ENCODE measurements at places on chromosomes 11 and 22.

DNA sequence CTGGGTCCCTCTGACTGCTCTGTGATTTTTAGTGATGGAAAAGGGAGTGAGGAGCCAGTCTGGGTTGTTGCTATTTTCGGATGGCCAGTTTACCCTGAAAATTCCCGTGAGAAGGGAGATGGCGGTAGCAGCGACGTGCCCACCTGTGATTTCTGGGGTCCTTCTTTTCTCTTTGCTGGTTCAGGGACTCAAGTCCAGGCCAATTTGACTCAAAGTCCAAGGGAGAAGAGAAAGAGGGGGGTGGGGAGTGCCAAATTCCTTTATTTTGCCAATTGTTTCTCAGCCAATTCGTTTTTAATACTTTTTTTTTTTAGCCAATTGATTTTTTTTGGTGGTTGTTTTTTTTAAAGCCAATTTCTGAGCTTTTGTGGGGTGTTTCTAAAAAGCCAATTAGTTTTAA, 6.9 kb downstream of the IGF2 start:
- no peak for DNase-seq

DNA sequence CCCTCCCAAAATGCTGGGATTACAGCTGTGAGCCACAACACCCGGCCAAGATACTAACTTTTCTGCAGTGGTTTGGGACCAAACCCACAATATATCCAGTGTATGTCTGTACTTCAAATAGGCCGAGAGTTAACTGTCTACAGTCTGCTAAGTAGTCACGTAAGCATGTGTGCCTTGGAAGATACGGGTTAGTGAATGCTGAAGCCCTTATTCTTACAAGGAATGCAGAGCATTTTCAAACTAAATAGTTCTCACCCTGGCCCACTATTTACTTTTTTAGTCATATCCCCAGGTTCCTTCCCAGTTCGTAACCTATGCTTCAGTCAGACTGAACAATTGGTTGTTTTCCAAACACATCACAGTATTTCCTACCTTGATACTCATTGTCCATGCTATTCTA, 176.0 kb downstream of the WNT11 start:
- DNase-seq = no peak

DNA sequence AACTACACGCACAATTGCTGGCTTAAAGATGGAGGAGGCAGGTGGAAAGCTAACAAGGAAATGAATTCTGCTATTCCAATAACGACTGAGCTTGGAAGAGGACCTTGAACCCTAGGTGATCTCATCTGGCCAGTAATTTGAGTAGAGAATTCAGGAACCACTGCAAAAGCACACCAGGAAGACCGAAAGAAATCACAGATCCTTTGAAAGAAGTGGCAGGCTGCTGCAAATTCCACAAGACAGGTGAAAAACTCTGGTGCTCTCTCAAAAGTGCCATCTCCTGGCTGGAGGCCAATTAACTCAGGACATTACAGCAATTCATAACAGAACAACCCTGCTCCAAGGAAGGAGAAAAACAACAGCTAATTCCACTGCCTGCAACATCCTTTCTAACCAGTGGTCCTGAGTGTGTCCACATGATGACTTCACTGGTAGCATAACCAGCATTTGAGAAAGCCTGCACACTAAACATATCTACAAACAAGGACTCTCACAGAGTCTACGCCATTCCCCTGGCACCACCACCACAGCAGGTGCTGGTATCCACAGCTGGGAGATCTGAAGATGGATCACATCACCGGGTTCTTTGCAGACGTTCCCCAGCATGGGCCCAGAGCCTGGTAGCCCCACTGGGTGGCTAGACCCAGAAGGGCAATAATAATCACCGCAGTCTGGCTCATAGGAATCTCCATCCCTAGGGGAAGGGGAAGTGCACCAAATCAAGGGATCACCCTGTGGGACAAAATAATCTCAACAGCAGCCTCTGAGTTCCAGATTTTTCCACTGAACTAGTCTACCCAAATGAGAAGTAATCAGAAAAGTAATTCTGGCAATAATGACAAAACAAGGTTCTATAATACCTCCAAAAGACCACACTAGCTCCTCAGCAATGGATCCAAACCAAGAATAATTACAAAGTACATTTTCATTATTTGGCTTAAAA, 44.9 kb upstream of the CLTCL1 start:
- no peak for DNase-seq

DNA sequence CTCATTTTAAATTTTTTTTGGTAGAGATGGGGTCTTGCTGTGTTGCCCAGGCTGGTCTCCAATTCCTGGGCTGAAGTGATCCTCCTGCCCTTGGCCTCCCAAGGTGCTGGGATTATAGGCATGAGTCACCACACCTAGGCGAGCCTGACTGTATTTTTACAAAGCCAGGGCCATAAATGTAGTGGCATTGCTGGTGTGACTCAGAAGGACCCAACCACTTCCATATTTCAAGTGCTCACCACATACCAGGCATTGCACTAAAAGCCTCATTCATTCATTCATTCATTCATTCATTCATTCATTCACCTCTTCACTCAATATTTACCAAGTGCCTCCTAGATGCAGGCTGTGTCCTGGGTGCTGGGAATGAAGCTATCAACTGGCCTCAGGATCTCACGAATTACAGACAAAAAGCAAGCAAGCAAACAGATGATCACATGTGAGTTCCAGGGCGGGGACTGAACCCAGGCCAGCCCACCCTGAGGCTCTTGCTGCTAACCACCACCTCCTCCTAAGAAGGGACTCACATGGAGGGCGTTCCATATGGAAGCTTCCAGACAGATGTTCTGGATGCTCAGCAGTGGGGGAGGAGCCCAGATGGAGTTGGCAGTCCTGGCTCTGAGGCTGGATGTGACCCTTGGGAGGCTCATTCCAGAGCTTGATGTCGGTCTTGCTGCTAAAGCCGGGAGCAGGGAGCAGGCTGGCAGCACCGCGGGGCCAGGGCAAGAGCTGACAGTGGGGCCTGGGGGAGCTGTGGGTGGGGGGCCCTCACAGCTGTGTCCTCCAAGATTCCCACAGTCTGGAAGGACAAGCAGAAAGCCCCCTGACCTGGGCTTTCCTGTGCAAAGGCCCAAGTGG, 158.8 kb downstream of the CTTN start:
- no peak for DNase-seq

GRCh38 chr22:26416670-26417276, 12.3 kb upstream of the ASPHD2 start:
- DNase-seq = no peak

- no peak for DNase-seq
These were observed 285.9 kb downstream of the NTM start for GRCh38 chr11:131656179-131656838.

GRCh38 chr11:41058138-41058537, 401.3 kb downstream of the LRRC4C start:
- DNase-seq = no peak

GRCh38 chr11:77967121-77967520, 27.3 kb downstream of the INTS4 start:
- no peak for DNase-seq

GRCh38 chr22:37278261-37278660, 4.0 kb upstream of the CYTH4 start:
- DNase-seq = no peak

DNA sequence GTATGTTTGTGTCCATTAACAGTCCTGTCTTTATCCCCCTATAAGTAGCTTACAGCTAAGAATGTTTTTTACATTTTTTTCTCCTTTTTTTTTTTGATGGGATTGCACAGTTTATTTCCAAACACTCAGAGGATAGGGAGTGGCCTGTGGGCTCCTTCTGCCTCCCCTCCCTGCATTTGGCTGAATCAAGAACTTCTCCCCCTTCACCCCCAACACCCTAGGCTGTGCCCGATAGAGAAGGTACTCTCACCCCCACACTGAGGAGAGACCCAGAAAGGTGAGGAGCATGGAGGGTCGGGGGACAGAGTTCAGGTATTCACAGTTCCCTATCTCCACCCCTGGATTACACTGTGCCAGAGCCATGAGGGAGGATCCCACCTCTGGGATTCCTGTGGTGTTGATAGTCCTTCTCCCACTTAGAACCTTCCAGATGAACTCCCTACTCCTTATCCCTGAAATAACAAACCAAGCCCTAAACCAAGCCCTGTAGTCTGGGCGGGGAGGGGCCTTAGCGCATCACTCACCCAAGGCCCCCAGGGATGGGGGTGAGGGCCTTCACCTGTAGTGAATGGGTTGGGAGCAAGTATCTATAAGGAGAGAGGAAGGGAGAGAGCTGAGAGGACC, 97.1 kb downstream of the ADAMTS15 start:
- no peak for DNase-seq

- no peak for DNase-seq
These were observed 8.5 kb upstream of the ARFGAP3 start for GRCh38 chr22:42865536-42865935.

- DNase-seq = no peak
These were observed 25.0 kb downstream of the USP35 start for GRCh38 chr11:78213526-78214330.

- no peak for DNase-seq
These were observed 16.0 kb downstream of the FZD4 start for GRCh38 chr11:86938900-86939880.

DNA sequence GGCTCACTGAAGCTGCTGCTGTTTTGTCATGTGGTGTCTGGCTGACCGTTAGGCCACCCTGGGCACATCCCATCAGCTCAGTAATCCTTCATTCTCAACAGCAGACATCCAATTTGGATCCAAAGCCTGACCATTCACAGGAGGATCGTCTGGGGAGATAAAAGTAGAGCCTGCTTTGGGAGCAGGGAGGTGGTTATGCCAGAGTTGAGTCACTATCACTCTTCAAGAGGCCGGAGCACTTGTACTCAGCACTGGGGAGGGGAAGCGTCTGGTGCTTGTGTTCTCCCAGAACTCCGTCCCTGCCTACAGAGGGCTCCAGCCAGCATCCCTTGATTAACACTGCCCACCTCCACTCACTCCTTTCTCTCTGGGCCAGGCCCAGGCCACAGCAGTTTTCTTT, 382.6 kb downstream of the OPCML start:
- DNase-seq = no peak

DNA sequence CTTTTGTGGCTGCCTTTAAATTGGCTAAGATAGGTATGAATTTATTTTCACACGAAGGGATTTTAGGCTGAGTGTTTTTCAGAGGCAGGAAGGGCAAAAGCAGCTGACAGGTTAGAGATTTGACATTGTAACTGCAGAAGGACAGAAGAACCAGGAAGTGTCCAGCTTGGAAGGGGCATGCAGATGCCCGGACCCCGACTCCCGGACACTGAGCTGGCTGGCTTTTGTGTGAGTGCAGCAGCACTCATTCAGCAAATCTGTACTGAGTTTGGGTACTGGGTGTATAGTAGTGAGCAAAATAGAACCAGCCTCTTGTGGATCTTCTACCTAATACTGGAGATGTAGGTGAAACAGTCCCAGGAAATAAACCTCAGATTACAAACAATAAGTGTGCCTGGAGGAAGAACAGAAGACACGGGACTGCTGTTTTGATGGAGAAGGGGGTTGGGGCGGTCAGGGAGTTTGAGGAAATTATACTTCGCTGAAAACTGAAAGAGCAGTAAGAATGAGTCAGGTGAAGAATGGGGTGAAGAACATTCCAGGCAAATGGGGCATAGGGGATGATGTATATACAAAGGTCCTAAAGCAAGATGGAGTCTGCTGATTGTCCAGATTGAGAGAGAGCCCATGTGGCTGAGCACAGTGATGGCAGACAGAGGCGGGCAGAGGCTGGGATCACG, 64.6 kb downstream of the PPFIBP2 start:
- DNase-seq = no peak

- DNase-seq = no peak
These were observed 455.3 kb downstream of the SOX6 start for GRCh38 chr11:15901054-15901453.

GRCh38 chr11:57791321-57792059, 29.9 kb downstream of the CTNND1 start:
- no peak for DNase-seq

DNA sequence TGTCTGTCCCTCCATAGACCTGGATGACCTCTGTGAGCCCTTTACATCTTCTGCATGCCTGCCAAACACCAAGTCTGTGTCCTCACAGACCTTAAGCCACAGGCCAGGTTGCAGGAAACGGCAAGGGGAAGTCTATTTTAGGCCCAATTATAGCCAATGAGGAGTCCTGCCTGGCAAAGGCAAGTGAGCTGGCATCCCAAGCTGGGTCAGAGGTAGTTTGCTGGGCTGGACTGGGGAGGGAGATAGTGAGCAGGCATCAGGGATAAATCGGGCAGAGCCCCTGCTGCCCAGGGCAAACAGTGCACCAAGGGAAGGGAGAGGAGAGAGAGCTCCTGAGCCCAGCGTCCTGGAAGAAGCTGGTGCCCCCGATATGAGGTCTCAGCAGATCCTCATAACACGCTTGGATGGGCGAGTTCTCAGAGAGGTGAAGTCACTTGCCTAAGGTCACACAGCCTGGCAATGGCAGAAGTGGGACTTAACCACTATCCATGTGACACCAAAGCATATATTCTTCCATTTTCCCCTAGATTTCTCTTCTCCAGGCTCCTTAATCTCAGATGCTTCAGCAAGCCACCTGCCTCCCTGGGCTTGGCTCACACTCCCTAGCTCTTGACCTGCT, 3.7 kb upstream of the RELT start:
- no peak for DNase-seq

GRCh38 chr11:87187930-87188329, 150.2 kb downstream of the TMEM135 start:
- no peak for DNase-seq

DNA sequence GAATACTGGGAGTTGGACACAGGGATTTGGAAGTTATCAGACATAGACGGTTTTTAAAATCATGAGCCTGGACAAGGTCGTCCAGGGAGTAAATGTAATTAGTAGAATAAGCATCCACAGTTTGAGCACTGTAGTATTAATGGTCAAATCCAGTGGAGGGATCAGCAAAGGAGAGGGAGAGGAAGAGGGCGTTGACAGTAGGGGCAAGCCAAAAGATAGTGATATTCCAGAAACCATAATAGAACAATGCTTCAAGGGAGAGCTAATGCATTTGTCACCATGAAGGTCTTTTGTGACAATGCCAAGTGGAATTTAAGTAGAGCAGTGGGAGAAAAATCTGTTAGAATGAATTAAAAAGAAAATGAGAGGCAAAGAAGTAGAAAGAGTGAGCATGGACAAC, 68.9 kb upstream of the SLC5A12 start:
- DNase-seq = no peak

- DNase-seq = no peak
These were observed 42.3 kb upstream of the RAB1B start for GRCh38 chr11:66226101-66226500.

DNA sequence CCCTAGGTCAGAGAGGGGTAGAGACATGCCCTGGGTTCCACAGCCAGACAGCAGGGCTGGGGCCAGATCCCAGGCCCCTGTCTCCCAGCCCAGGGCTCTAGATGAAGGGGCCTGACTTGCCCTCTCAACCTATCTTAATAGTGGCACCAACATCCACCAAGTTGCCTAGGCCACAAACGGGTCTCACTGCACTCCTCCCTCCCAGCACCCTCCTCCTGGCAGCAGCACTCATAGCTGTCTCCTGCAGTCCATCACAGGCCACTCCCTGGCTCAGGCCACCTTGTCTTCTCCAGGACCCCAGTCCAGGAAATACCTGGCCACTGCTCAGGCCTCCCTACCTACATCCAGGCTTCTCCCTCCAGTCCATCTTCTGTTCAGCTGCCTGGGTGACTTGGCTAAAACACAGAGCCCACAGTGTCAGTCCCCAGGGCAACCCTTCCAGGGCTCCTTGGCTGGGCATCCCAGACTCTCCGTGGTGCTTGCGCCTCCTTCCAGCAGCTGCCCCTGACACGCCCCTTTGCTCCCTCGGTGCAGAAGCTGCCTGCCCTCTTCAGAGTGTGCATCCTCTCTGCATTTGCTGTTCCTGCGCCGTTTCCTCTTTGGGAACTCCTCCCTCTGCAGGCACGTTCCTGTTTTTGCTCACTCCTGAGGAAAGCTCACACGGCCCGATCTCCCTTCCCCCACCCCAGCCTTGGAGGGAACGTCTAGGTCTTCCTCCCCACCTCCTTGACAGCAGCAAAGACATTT, 40.5 kb downstream of the LRRC32 start:
- DNase-seq = no peak
